ENCODE measurements at places on chromosomes 11 and 22. TPM values are rescaled to one million over a fixed set of nuclear protein-coding genes. Genes with fewer than 3 reads are reported as not detected.

The RIC3 gene
- 8.6 TPM for total RNA-seq

The TMEM121B gene
- 0.41 TPM for total RNA-seq

- DNase-seq, result no peak
Measured at GRCh38 chr11:118295815-118296454, 8.6 kb upstream of the CD3E start.

DNA sequence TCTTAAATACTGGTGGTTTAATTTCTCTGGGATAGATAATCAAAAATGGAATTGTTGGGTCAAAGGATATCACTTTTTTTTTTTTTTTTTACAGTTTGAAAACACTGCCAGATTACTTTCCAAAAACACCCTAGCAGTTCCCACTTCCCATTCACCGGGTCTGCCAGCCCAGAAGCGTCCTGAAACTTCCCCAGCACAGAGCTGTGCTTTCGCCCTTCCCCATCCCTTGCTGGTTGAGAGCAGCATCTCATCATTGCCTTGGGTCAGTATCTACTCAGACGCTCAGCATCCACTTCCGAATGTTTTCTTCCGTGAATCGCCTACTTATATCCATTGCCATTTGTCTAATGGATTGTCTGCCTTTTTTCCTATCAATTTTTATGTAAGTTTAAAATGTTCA lies 5.5 kb downstream of the CERK start:
- no peak for DNase-seq

The IRF7 gene
- 50.4 TPM for total RNA-seq

- no peak for DNase-seq
Measured at GRCh38 chr11:86793307-86793706, 7.0 kb upstream of the PRSS23 start.

DNA sequence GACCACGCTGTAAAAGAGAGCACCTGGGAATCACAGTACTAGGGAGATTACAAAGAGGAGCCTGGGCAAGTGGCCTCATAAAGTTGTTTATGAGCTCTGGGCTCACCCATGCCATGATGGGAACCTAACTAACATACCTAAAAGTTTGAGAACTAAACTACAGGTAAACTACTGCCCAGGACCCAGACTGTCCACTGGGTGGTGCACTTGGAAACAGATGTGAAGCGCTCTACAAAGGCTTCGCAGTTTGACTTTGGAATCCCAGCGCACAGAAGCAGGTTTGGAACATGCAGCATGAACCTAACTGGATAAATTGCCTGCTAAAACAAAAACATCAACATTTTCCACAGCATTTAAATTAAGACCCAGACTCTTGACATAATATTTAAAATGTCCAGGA lies 418.6 kb downstream of the FAM181B start:
- peak; percentile 7 for DNase-seq

DNA sequence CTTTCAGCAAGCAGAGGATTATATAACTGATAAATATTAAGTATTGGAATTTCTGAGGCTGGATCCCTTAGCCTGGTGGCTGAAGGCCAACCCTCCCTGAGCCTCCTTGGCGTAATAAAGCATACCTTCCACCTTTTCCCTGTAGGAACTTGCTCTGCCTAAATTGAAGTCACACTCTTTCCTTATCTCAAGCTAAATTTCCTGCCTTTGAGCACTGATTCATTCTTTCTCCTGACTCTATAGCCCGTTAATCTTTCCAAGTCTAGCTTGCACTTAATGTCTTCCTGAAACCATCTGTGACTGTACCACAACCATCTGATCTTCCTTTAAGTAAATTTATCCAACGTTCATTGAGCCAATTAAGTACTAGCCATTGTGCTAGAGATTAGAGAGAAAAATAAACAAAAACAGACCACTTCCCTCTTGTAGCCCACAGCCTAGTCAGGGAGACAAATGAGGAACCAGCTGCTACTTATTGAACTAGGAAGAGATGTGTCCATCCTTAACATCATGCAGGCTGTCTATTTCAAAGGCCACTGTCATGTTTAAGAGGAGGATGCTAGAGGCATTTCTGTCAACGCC lies 62.9 kb downstream of the GRK3 start:
- DNase-seq, result no peak

- no peak for DNase-seq
Measured at GRCh38 chr11:100827934-100828661, 141.0 kb downstream of the ARHGAP42 start.

- no peak for DNase-seq
Measured at GRCh38 chr11:77775936-77776335, 44.6 kb downstream of the RSF1 start.

DNA sequence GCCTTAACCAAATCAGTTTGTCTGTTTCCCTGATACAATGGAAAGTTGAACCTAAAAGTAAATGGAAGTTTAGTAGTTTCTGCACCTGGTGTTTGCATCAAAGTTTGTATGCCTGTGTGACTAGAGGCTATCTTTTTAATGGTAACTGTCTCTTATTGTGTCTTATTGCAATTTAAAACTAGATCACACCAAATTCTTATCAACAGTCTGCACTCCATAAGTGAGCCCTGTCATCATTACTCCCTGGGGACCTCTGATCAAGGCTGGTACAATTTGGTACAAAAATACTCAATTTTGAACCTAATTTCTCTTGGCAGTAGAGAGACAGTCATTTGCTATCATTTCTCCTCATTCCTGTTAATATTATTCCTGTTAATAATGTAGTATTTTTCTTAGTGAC lies 38.1 kb downstream of the ARHGAP1 start:
- DNase-seq, result no peak

GRCh38 chr22:19763458-19764298 lies 3.1 kb downstream of the TBX1 start:
- no peak for DNase-seq

The BAIAP2L2 gene
- 0.34 TPM for total RNA-seq

Data from left lung (tissue), 14 donors.